ENCODE measurements at places on chromosomes 2 and 18.

GRCh38 chr2:20604951-20605381, 45.9 kb downstream of the HS1BP3 start:
- peak; percentile 85 for DNase-seq

- no peak for DNase-seq
These were observed 3.2 kb downstream of the TANK start for GRCh38 chr2:161163440-161163839.

DNA sequence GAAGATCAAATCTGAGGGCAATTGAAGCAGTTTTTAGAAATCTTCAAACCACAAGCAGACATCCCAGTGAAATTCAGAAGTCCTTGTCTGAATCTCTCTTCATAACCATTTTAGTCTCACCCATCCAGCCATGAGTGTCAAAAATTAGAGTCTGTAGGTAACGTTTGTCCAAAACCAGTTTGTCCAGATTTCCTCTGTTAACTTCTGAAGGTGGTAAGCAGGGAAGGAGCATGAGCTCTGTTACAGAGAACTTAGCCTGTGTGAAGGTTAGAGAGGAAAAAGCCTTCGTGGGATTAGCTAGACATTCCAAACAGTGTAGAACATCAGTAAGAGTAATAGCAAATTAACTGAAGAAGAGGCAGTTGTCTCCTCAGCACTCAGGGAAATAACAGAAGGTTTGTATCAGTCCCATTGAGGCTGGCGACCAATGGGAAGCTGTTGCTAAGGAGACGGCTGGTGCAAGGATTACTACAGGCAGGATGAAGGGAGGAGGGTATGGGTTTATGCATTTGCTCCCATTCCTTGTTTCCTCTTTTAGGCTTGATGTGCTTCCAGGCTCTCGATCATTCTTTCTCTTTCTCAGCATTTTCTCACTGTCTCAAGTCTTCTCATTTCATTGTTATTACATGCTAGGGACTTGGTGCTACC, 8.7 kb upstream of the GPR155 start:
- no peak for DNase-seq

- DNase-seq, result no peak
These were observed 912.6 kb upstream of the FSHR start for GRCh38 chr2:50066873-50067272.

GRCh38 chr2:75586971-75587370, 26.2 kb upstream of the EVA1A start:
- DNase-seq, result no peak

- no peak for DNase-seq
These were observed 38.1 kb downstream of the MBOAT2 start for GRCh38 chr2:8965216-8965969.

GRCh38 chr2:138321458-138321857, 180.1 kb upstream of the SPOPL start:
- no peak for DNase-seq

DNA sequence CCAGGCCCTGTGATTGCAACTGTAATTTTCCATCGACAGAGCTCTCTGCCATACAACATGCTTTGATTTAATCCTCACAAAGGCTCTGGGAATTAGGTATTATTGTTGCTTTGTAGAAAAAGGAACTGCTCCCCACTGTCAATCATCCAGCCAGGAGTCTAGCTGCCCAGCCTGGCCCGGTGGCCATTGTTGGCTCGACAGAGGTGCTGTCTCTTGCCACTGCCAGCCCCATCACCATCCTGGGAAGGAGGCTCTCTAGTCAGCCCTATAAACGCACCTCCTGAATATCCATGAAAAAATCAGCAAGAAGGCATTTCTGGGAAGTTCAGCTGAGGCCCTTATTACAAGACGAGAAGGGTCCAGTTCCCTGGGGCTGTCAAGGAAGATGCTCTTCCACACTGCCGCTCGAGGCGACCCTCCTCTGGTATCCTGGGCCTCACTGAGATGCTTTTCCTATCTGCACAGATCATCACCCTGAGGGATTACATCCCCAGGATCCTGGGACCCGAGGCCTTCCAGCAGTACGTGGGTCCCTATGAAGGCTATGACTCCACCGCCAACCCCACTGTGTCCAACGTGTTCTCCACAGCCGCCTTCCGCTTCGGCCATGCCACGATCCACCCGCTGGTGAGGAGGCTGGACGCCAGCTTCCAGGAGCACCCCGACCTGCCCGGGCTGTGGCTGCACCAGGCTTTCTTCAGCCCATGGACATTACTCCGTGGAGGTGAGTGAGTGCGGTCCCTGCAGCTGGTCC, 71.0 kb downstream of the TPO start:
- DNase-seq, result no peak

- DNase-seq, result no peak
These were observed 151.6 kb upstream of the TWIST2 start for GRCh38 chr2:238696331-238696730.

- DNase-seq, result no peak
These were observed 127.0 kb upstream of the KLHL14 start for GRCh38 chr18:32899819-32900218.

GRCh38 chr2:153432381-153432780, 46.2 kb downstream of the RPRM start:
- DNase-seq, result no peak

DNA sequence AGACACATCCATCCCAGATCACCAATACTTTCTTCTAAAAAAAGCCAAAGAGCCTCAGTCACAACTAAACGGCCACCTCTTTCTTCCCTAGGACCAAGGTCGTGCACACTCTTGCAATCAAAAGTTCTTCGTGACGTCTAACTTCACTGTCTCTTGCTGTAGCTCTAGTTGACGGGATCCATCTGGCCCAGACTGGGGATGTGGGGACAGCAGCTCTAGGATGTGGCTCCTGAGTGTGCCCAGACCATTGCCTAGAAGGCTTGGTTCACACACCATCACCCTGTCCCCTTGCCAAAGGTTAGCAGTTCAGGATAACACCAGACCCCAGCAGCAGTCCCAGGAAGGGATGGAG, 98.2 kb downstream of the TNS1 start:
- DNase-seq, result no peak

DNA sequence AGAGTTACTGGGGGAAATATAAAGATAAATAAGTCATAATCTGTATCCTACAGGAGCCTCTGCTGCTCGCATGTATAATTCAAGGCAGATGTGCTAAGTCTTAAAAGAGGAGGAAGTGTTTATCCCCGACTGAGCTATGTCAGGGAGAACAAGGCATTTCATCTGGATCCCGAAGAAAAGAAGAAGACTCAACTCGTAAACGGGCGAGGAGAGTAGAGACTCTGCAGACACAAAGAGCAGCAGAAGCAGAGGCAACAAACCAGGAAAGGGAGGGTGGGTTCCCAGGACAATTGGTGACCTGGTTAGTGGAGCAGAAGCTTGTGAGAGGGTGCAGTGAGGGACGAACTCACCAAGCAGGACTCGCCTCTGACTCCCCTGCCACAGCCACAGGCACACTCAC, 368.6 kb downstream of the EIPR1 start:
- DNase-seq, result no peak

DNA sequence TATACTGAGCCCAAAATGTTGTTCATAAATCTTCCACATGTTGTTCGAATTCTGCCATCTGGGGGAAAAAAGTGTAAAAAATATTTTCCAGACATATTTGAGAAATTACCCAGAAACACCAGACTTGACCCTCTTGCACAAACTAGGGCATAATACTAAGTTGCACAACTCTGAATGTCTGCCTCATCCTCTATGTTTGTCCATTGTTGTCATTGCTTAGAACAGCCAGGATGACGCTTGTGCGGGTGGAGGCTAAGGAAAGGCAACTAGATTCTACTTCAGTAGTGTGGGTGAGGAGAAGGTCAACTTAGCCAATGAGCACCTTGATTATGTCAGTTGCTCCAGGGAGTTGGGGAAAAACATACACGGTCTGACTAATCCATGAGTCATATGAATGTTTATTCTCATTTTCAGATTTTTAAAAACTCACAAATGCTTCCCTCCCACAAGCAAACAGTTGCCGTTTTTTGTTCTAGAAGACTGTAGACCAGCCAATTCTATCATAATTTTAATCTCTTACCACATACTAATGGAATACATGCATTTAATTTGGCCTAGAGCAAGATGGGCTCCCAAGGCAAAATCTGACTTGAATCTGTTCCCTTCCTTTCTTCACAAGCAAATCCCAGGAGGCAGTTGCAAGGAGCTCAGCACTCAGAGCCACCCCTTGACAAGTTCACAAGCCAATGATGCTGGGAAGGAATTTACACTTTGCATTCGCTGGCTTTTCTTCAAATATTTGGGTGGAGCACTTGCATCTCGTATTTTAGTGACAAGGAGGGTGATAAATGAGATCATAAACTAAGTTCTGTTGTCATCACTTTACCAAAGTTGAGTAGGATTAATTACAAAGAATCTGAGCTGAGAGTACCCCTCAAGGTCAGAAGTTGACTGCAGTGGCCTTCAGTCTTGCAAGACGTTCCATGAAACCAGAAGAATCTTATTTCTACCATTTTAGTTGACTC, 163.2 kb upstream of the TWIST2 start:
- peak; percentile 97 for DNase-seq

- DNase-seq, result no peak
These were observed 616 bp downstream of the RNPEPL1 start for GRCh38 chr2:240568678-240569522.

GRCh38 chr2:18066894-18067293, 188.4 kb downstream of the KCNS3 start:
- no peak for DNase-seq

DNA sequence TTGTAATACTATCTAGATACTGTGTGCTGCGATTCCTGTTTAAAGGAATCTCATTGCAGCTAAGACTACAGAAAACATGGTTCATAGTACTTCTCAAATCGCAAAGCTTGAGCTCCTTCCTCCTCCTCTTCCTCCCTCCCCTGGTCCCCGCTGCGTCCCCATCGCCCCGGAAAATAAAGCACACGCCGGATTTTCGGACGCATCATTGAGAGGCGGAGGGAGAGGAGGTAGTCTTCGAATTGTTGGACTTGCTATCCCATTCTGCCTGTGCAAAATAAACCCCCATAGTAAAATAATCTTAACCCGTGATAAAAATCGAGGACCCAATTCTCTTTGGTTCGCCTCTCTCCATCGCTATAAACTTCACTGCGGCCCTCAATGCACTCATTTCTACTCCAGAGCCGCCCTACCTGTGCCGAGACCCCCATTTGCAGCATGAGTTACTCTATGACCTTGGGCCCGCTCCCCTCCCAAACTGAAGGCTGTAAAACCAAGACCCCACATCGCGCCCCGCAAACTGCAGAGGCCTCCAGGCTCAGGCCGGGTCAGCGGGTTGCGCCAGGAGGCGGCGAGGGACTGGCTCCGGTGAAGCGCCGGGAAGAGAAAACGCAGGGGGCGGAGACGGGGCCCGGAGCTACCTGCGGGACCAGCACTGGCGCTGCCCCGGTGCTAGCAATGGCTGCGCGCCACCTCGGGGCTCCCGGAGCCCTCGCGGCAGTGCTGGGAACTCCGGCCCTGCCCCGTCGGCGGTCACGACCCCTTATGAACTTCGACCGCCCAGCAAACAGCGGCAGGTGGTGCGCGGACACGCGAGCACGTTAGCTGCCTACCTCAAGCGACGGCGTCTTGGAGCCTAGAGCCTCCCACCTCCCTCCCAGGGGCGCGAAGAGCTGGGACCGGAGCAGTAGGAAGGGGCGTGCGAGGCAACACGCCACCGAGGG, 649 bp downstream of the ESCO1 start:
- DNase-seq, result no peak

DNA sequence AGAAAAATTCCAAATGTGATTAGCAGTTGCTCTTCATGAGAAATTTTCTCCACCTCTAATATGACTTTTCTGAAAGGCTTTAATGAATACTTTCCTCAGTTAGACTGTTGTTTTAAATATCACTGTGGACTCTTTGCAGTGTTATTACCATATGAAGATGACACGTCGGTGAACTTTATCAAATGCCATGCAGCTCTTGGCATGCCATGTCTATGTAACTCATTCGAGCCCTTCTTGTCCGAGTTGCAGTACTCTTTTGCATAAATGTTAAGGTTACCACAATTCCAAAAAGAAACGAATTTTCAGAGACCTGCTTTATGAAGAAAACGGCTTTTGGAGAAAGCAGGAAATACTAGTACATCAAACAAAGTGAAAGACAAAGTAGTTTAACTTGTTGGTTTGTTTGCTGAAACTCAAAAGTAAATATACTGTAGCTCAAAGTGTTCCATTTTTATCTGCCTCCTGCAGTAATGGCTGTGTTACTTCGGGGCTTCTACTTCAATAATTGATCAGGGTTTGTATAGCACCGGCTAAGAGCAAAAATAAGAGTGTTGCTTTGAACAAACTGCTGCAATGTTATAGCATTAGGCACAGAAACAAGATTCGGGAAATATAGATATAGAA, 204.1 kb downstream of the ARHGAP15 start:
- DNase-seq, result no peak

GRCh38 chr2:178450524-178450773, 526 bp downstream of the PRKRA start:
- DNase-seq, result no peak

DNA sequence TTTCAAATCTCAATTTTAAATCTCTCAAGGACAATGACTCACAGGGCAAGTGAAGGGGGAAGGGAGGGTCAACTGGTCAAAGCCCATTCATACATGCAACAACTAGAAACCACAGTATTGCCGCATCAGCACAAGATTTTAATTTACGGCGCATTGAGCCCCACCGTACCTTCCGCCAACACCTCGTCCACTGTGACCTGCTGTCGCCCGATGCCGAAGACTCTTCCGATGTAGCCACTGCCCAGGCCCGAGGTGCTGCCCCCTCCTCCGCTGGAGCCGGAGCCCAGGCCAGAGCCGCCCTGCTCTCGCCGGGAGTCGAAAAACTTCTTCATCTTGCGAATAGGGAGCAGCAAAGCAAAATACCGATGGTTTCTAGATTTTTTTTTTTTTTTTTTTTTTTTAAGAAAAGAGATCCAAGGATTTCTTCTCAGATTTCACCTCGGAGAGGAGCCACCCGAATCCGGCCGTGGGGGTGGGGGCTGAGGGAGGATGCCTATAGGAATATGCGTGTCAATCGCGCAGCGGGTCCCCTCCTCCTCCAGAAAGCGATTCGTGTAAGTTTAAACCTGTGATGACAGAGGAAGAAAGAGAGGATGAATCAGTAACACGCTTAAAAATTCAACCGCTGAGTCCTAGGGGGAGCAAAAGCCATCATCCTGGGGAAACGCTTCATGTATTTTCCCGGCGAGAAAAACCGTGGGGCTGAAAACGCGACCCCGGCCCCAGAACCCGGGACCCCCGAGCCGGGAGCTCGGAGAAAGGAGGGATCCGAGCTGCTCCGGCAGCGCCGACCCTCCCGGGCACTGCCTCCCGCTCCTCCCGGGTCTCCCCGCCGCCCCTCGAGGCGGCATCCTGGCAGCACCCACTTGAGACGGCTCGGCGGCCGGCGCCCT, 584 bp downstream of the AAK1 start:
- DNase-seq, result peak; percentile 40

DNA sequence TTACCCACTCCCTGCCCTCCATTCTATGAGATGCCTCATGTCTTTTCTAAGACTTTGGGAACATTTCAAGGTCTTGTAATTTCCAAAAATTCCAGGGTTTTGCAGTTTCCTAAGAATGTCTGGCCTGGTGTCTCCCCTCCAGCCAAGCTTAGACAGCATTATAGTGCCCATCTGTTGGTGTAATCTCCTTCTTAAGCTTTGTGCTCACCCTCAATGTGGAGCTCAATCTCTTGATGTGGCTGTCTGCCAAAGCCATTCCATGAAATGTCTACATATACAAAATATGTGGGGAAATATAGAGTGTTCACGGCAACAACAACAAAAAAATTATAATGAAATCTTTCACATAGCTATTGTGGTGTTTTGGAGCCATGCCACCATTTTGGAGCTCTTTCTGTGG, 558.4 kb downstream of the PIK3C3 start:
- no peak for DNase-seq

- DNase-seq, result no peak
These were observed 10.8 kb downstream of the DUSP19 start for GRCh38 chr2:183089192-183089851.

All from AG09309 (cell line).